ENCODE measurements at places on chromosomes 4 and X.

GRCh38 chr4:86974551-86974994 is 39.8 kb downstream of the AFF1 start:
- DNase-seq: no peak

- DNase-seq: no peak
Observed at GRCh38 chr4:8821151-8821950, 50.3 kb downstream of the HMX1 start.

DNA sequence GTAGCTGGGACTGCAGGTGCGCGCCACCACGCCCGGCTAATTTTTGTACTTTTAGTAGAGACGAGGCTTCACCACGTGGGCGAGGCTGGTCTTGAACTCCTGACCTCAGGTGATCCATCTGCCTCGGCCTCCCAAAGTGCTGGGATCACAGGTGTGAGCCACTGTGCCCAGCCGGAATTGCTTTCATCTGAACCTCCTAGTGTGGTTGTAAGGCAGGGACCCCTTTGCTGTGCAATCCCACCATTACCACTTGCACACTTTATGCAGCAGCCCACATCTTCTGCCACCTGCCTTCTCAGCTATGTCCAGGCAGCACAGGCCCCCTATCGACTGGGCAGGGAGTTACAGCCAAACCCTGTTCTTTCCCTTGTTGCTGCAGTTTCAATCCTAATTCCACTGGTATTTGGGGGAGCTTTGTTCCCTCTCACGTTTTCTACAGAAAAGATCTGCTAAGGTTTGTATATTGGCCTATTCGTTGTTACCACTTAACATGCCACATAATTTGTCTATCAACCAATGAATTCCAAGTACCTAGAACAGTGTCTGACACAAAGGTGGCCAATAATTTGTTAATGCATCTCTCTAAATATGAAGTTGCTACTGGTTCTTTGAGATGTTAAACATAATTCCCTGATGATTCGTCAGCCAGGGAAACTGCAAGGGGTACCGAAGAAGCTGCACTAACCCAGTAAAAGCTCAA is 6.5 kb downstream of the RPL39 start:
- DNase-seq: no peak

GRCh38 chr4:105637408-105638176 is 70.9 kb downstream of the INTS12 start:
- DNase-seq: peak; percentile 61

GRCh38 chr4:15459706-15460105 is 10.0 kb upstream of the CC2D2A start:
- DNase-seq: no peak

DNA sequence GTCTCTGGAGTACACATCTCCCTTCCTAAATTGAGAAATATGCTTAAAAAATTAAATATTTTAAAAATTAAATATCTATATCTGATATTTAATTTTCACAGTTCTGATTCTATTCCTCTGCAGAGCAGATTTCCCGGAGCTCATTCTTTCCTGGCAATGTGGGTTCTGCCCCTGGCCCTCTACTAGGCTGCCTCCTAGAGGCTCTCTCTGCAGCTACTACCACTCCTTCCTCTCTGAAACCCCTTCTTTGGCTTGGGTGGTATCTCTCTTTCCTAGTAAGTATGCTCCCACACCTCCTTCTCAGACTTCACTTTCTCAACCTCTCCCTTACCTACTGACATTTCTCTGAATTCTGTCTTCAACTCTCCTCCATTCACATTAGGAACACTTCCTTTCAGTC is 45.3 kb downstream of the RPGR start:
- DNase-seq: no peak
